Endothelial cell of umbilical vein (primary cell): ENCODE measurements at places on chromosomes 3 and 15.

GRCh38 chr15:50137330-50137761 lies 18.3 kb upstream of the ATP8B4 start:
- peak; percentile 13 for DNase-seq

DNA sequence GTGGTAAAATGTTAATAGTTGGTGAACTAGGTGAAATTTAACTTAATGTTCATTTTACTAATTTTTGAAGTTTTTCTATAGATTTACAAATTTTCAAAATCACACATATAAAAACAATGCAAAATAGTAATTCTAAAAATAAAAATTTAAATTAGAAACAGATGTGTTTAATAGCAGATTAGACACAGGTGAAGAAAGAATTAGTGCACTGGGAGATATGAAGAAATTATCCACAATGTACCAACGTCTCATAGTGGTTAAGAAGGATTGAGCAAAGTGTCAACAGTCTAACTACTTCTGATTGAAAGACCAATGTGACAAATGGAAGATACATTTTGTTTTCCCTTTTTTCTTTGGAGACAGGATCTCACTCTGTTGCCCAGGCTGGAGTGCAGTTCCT lies 26.5 kb downstream of the SPG11 start:
- DNase-seq: no peak

- no peak for DNase-seq
These were observed 4.9 kb upstream of the GPR87 start for GRCh38 chr3:151321526-151321925.

- no peak for DNase-seq
These were observed 43.2 kb upstream of the CD47 start for GRCh38 chr3:108133858-108134554.

DNA sequence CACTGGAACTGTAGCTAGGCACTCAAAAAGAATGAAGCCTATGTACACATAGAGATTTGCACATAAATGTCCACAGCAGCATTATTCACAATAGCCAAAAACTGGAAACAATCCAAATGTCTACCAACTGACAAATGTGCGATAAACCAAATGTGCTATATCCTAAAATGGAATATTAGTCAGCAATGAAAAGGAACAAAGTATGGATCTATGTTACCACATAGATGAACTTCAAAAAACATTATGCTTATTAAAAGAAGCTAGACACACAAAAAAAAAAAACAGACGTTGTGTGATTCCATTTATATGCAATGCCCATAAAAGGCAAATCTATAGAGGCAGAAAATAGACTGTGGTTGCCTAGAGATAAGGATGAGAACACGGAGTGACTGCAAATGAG lies 39.7 kb downstream of the SRGAP3 start:
- DNase-seq: no peak

GRCh38 chr3:60839246-60839645 lies 412.0 kb downstream of the FHIT start:
- DNase-seq: no peak

DNA sequence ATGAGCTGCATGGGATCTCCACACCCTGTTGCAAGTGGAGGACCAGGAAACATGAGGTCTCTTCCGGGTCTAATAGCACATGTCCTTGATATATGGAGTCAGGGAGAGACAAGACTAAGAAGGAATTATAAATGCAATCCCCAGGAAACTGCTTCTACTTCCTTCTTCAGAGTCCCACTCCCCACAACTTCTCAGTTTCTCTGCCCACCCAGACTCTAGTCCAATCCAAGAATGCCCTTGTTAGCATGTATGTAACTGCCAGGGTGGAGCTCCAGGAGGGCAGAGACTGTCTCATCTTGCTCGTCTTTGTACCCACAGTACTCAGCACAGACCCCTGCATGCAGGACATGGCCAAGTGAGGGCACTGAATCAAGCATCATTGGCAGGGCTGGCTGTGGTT lies 8.3 kb downstream of the DAPK2 start:
- DNase-seq: no peak

- no peak for DNase-seq
These were observed 6.0 kb downstream of the PRKCI start for GRCh38 chr3:170228093-170228766.

DNA sequence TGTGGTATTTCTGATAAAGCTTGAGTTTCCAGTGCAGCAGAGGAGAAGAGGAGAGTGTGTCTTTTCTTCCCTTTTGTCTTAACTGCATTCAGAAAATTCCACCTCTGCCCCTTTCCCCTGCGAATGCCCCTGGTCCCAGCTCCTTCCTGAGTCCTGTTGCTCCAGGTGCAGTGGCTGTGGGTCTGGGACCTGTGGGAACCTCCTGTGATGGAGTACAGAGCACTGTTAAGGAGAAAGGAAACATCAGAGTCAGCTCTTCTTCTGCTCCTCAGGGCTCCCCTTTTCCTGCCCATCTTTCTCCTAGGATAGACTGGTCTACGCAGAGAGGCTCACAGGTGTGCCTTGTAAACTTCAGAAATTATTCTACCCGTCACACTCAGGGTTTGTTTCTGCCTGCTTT lies 165.8 kb upstream of the ROPN1 start:
- DNase-seq: no peak

GRCh38 chr15:69320977-69321554 lies 22.4 kb downstream of the PAQR5 start:
- DNase-seq: no peak

DNA sequence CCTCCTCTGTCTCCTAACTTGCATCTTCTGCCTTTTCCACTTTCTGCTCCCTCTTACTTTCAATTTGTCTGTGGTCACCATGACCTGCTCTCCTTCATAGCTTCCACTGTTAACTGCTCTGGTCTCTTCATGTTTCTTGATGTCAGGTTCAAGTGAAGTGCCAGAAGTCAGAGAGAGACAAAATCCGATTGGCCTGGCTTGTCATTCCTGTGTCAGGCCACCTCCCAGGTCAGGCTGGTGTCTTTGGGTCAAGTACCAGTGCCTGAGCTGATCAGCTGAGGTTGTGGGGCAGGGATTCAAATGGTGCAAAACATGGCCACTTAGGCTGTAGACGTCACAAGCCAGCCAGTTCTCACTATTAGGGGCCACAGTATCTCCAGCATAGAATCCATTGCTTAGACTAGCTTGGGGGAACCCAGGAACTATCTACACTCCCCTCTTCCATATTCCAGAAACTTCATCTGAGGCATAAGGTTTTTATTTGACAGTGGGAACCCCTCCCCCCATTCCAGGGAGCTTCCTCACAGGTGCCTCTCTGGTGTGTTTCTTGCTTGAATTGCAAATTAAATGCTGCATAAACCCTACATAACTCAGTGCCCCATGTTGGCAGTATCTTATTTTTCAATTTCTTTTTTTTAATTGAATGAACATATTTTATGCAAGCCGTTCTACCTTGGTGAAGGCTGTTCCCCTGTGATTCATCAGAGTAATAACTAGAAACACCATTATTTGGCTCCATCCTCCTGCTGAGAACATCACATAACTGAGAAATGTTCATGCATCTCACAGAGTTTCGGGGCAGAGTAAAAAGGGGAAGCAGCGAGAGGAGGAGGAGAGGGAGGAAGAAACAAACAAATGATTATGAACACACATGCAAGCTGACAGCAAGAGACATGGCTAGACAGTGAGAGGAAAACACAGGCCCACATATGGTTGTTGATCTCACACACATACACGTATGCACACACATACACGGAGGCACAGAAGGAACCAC lies 175.8 kb downstream of the TLE3 start:
- no peak for DNase-seq

DNA sequence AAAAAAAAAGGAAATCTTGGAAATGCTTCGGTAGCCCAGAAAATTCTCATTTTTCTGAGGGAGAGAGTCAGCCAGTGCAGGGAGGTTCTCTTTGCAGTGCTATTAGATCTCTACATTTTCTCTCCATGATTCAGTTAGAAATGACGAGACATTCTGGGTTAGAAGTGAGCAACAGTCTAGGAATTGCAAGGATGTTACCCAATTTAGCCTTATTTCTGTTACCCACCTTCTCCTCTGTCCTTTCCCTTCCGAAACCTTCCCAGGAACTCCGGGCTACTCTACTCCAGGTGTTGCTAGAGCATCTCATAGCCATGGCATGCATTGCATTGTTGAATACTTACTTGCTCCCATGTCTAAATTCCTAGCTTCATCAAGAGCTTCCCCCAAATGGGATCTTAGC lies 106.8 kb downstream of the EDEM1 start:
- DNase-seq: no peak
